SK-N-DZ (cell line): ENCODE measurements at places on chromosomes 16 and 17.

- DNase-seq = peak; percentile 93
Observed at GRCh38 chr17:43900183-43900857, 7.0 kb downstream of the MPP2 start.

- DNase-seq = no peak
Observed at GRCh38 chr17:76410328-76410965, 26.0 kb downstream of the SPHK1 start.

- DNase-seq = no peak
Observed at GRCh38 chr17:50641357-50641756, 6.7 kb downstream of the ABCC3 start.

- no peak for DNase-seq
Observed at GRCh38 chr17:7107012-7107754, 7.4 kb downstream of the ASGR2 start.

- DNase-seq = no peak
Observed at GRCh38 chr17:38425031-38425430, 3.2 kb upstream of the ARHGAP23 start.

DNA sequence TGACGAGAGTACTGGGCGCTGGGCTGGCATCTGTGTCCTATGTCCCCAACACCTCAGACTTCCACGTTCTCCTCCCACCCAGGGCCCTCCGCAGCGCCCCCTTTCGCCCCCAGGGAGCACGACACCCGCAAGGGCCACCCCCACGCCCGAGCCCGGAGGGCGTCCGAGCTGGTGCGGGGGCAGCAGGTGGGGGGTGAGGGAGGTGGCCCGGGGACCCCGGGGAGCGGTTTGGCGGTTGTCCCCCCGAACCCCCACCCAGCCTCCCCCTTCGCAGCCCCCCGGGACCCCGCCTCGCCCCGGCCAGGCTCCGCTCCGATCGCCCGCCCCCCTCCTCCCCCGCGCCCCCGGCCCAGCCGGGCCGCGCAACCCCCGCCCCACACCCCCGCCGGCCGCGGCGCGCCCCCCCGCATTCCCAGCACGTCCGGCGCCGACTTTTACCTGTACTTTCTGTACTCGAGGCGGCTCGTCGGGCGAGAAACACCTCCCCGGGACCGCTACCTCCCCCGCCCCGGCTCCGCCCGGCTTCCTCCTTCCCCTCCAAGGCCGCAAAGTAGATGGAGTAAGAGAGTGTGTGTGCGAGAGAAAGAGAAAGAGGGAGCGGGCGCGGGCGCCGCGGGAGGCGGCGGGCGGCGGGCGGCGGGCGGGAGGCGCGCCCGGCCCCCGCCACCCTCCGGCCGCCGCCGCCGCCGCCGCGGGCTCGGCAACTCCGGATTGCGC lies 901 bp downstream of the CDYL2 start:
- DNase-seq = no peak

- no peak for DNase-seq
Observed at GRCh38 chr16:87707097-87707496, 58.7 kb downstream of the KLHDC4 start.

DNA sequence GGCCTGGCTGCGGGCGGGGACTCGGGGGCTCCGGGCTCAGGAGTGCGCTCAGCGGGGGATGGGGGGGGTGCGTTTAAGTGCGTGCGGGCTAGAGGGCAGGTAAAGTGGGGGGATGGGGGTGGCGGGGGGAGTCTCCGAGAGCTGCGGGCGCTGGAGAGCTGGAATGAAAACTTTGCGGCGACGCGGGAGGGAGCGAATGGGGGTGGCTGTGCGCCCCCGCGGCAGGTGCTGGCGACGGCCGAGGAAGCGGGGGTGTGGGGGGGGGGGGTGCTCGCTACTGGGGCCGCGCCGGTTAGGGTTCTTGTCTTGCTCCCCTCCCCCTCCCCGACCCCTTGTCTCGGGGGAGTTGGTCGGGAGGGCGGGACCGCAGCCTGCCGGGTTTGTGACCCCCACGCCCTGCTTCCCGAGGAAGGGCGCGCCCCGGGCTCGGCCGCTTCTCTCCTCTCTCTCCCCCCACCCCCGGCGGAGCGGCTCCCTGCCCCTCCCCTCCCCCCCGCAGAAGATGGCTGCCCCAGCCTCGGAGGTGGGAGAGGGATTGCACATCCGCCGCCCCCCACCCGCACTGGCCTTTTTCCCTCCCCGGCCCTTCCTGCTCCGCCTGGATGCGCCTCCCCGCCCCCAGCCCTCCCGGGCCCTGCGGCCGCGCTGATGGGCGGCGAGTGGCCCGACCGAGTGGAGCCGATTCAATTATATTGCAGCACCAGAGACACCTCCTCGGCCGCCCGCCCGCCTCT lies 649 bp downstream of the GSE1 start:
- peak; percentile 97 for DNase-seq

GRCh38 chr16:24838554-24839266 lies 7.1 kb upstream of the SLC5A11 start:
- DNase-seq = no peak

DNA sequence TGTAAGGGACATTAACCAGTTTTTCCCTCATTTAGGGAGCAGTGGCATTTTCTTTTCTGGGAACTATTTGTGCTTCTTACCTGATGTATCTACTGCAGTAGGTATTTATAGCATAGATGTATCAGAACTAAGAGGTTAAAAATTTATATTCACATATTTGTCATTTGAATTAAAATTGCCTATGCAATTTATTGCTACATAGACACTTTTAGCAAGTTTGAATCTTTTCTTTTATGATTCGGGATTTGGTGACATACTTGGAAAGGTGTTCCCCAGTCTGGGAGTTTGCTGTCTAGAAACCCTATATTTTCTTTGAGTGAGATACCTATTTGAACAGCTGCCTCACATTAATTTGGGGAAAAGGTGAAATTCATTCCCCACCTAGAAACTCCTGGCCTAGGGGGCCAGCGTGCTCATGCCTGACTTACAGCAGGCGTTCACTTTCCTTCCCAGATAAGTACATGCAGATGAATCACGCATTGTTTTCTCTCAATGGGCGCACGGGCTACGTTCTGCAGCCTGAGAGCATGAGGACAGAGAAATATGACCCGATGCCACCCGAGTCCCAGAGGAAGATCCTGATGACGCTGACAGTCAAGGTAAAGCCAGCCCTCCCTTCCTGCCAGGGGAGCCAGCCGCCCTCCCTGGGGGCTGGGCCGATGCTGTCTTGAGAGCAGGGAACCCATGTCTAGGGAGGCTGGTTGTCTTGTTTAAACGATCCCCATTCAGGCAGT lies 73.8 kb downstream of the SDR42E1 start:
- DNase-seq = no peak

DNA sequence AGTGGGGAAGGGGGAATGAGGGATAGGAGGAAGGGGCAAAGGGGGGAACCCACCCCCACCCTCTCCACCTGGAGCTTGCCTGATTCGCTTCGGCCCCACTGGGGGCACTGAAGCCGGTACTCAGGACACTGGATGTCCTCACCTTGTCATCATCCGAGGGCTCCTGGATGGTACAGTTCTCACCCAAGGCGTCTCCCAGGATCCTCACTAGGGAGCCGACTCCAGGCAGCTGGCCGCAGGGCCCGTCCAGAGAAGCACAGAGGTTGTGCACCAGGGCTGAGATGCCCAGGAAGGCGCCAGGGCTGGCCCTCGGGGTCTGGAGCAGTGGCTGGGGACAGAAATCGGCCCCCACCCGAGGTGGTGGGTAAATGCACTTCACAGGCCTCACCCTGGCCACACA lies 92.3 kb downstream of the LITAF start:
- no peak for DNase-seq

DNA sequence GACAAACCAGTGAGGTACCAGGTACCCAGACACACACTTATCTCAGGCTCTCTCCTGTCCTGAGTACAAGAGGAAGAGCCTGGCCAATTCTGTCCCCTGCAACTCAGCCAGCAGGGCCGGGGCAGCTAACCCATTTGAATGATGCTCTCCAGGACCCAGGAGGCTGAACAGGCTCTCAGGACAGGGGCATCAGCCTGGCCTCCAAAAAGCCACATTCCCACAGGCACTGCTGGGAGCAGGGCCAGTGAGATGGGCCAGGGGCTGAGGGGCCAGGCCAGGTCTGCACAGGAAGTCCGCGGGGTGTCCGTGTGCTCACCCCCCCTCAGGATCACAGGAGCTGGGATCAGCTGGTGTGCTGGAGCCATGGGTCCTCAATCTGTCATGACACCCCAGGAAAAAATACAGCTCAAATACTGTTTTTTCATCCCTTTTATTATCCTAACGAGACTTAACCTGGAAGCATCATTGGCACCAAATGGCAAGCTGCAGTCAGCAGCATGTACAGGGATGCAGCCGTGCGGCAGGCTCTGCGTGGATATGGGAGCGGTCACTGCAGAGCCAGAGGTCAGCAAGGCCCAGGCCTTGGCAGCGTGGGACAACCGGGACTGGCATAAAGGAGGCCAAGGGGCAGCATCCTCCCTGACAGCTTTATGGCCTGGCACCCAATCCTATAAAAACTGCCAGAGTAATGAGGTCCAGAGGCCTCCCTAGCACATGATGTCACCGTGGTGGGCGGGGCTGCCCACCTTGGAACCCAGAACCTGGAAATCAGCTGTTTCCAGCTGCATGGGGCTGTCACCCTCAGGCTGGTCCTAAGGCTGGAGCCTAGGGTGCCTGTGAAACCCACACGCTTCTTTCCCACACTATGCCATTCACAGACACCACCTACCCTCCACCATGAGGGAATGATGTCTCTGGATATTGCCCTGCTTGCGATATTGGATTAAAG lies 276.7 kb downstream of the C16orf95 start:
- DNase-seq = no peak

- no peak for DNase-seq
Observed at GRCh38 chr17:27980043-27980442, 62.4 kb upstream of the NLK start.

- no peak for DNase-seq
Observed at GRCh38 chr16:77949445-77949844, 72.9 kb upstream of the CLEC3A start.

GRCh38 chr17:33277436-33278100 lies 15.5 kb downstream of the ASIC2 start:
- no peak for DNase-seq

DNA sequence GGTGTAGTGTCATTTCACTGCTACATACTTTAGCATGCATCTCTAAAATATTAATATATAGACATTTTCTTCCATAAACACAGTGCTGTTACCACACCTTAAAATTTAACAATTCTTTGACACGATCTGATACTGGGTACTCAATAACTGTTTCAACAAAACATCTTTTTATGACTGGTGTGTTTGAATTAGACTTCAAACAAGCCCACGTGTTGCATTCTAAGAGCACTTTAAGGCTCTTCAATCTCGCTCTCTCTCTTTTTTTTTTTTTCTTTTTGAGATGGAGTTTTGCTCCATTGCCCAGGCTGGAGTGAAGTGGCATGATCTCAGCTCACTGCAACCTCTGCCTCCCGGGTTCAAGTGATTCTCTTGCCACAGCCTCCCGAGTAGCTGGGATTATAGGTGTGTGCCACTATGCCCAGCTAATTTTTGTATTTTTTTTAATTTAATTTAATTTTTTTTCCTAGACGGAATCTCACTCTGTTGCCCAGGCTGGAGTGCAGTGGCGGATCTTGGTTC lies 15.8 kb upstream of the SLC46A1 start:
- no peak for DNase-seq

DNA sequence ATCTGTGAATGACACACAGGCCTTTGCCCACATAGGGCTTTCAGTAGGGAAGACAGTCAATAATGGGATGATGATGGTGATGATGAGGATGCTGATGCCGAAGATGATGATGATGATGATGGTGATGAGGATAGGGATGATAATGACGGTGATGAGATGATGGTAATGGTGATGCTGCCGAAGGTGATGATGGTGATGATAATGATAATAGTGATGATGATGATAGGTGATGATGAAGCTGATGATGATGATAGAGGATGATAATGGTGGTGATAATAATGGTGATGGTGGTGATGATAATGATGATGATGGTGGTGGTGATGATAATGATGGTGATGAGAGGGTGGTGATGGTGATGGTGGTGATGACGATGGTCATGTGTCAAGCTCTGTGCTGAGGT lies 12.9 kb downstream of the FOXL1 start:
- no peak for DNase-seq

GRCh38 chr17:81449351-81449750 lies 54.1 kb downstream of the BAHCC1 start:
- no peak for DNase-seq

DNA sequence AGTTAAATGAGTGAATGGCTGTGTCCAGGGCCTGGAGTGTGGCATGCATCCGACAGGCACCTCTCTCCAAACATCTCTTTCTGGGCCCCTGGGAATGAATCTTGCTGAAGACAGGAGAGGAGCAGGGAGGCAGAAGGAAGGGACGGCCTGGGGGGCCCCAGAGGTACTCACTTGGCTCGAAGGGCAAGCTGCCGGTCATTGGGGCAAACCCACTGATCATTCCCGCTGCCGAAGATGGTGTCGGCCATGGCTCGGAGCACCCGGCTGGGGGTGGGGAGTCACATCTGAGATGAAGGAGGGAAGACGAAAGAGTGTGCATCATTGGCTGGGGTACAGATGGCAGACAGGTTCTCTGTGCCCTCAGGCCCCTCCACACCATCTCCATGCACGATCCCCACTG lies 25.3 kb downstream of the RPH3AL start:
- DNase-seq = no peak

GRCh38 chr16:22262460-22262859 lies 34.7 kb upstream of the POLR3E start:
- no peak for DNase-seq

DNA sequence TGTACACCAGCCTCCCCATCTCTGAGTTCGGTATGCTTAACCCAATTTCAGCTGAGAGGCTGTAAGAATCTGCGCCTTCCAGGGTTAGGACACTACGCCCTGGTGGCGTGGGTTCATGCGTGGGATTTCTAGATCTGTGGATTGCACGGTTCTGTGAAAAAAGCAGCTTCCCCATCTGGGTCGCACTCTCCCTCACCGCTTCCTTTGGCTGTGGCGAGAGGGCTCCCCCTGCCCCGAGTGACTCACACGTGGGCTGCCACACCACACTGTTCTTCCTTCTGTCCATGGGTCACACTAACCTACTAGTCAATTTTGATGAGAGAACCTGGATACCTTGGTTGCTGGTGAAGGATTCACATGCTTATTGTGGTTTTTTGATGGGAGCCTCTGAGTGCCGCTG lies 256.0 kb upstream of the MAF start:
- DNase-seq = no peak

- DNase-seq = no peak
Observed at GRCh38 chr17:8965394-8966168, at the start of gene PIK3R5. Gene PIK3R5 (minus strand): TSS chr17:8965707. CDS start chr17:8911494, 54,213 bp downstream.

DNA sequence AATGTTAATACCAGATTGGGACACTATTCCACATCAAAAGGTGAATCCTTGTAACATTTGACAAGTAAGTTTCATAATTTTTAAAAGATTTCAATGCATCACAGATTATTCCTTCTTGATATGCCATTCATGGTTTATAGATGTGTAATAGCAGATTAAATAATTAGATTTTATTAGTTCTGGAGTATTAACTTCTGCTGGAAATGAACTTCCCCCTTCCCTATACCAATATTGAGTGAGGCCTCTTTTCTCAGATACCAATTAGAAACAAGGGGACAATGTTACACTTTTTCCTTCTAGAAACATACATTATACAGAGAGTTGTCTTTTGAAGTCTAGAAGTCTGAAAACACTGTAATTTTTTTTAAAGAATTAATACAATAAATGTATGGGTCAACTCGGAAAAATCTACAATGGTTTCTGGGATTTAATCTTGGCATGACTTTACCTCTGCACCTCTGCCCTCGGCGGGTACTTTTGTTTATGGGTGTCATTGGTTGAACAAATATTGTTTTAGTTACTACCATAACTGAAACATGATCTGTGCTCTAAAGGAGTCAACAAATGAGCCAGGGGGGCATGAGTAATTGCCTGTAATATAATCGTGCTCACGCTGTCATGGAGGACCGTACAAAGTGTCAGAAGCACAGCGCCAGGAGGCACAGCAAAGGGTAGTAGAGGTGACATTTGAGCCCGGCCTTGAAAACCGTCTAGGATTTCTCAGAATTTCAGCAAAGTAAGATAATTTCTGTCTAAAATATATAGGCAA lies 8.2 kb downstream of the LRRC37B start:
- no peak for DNase-seq
